ENCODE measurements at places on chromosomes 4 and X.

DNA sequence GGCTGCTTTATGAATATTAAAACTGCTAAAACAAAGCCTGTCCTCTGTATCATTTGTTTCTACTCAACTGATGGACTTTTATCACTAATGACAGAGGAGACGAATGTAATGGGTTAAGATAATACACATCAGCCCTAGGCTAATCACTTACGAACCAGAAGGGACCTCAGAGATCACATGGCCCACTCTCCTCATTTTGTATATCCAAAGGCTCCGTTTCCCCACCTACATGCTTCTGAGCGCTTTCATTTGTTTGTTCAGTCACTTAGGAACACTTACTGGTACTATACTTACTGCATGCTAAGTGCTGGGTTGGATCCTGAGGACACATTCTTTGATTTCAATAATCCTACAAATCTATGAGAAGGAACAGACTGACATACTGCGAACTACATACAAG lies 169.3 kb downstream of the CEP135 start:
- DNase-seq, result no peak

GRCh38 chr4:78776729-78777575 lies 802 bp downstream of the BMP2K start:
- peak; percentile 7 for DNase-seq

DNA sequence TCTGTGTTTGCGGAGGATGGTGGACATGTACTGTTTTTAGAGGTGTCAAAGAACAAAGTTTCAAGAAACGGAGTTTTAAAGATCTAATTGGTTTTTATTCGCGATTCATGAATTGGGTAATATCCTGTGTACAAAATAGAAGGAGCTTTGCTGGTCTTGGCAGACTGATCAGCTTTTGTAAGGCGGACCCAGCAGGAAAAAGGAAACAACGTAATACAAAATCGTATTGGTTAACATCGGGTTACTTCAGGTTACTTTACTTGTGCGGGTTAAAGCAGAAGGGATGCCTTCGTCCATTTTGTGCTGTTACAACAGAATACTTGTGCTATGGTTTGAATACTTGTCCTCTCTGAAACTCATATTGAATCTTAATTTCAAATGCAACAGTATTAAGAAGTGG lies 11.4 kb upstream of the NYX start:
- DNase-seq, result no peak

- no peak for DNase-seq
These were observed 36.6 kb upstream of the HGFAC start for GRCh38 chr4:3405176-3405575.

DNA sequence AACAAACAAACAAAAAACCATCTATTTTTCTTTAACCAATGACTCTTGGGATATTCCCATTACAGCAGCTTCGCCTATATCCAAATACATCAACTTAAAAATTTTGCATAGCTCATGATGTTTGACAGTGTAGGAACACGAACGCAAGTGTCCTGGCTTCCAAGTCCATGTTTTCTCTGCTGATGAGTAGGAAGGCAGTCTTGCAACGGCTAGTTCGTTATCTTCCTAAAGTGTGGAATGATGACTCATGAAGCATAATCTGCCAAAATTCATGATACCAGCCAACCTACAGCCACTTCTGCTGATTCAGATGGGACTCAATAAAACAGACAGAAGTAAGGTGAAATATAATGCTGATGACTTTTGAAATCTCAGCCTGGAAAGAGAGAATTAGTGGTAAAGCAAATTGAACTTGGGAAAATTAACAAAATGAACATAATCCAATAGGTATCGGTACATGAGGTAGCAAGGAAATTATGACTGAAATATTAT lies 6.4 kb upstream of the SEPTIN11 start:
- no peak for DNase-seq

- DNase-seq, result no peak
These were observed 919.1 kb downstream of the ADGRL3 start for GRCh38 chr4:62119195-62119594.

DNA sequence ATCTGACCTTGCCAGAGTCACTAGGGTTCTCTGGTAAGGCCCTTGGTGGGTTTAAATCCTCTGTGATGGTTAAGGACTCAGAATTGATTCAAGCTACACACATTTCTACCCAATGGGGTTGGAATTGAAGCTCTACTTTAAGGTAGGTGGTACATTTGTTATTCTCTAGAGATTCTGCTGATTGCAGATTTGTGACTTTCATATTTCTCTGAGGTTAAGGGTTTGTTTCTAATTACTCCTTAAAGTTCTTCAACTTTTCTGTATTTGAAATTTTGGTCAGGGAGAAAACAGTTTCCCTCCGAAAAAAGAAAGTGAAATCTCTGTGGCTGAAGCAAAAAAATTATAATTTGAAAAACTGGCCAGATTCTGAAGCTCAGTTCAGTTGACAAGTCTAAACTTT lies 25.8 kb upstream of the USP46 start:
- DNase-seq, result no peak

- DNase-seq, result no peak
These were observed 271.6 kb downstream of the TLL1 start for GRCh38 chr4:166144607-166145006.

- no peak for DNase-seq
These were observed 217.3 kb downstream of the SPANXN1 start for GRCh38 chrX:145464650-145465049.

- no peak for DNase-seq
These were observed 30.7 kb downstream of the HMX1 start for GRCh38 chr4:8840816-8841455.

DNA sequence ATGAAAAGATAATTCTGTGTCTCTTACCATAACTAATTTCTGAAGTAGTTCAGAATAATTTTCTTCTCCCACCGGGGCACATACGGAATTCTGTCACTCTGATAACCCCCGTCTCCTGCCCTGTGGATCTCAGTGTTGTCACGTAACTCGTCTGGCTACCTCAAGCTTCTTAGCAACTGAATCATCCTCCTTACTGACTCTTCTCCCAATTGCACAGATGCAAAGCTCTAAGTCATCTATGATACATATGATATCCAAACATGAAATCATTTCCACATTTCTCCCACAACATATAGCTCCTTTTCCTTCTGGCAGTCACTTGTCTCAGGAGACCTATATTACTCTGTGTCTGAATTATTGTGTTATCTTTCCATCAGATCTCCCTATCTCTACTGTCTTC lies 1043.1 kb upstream of the TENM3 start:
- no peak for DNase-seq

DNA sequence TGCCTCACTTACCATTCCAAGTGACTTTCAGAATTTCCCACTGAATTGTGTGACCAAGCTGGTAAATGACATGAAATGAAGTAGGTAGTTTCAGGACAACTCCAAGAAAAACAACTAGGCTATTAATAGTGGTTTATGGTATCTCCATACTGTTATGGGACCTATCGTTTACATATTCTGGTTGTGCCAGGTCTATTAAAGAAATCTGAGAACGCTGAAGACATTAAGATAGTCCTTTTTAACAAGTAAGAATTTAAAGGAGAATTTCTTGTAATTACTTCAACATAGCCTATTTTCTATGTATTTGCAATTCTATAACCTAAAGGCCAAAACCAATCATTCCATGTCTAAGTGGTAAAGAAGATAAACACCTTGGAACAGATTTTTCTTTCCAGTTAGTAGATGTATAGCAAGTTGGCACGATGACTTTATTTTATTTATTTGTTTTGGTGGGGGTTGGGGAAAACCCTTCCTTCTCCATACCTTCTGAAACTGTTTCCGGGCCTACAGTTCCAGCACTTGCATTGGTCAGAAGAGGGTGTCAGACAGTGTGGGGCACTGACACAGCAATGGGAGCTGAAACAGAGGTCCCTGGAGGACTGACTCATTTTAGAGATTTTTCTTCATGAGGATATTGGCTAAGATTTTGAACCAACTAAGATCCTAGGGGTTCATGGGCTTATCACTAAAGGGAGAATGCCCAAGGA lies 7.6 kb upstream of the DCLK2 start:
- DNase-seq, result no peak

DNA sequence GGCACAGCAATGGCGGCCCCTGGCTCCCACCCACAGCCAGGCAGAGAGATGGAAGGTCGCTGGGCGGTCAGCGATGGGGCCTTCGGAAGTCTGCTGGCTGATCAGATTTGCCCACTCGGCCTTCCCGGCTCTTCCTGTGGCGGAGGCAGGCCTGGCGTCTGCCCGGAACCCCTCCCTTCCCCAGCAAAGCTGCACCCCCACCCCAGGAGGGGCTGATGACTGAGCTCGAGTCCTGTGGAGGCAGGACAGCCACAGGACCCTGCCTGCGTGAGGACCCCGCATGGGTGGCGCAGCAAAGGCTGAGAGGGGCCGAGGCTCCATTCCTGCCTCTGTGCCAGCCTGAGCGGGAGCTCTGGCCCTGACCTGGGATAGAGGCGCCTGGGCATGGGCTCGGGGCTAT lies 34.8 kb downstream of the TACC3 start:
- DNase-seq, result no peak

DNA sequence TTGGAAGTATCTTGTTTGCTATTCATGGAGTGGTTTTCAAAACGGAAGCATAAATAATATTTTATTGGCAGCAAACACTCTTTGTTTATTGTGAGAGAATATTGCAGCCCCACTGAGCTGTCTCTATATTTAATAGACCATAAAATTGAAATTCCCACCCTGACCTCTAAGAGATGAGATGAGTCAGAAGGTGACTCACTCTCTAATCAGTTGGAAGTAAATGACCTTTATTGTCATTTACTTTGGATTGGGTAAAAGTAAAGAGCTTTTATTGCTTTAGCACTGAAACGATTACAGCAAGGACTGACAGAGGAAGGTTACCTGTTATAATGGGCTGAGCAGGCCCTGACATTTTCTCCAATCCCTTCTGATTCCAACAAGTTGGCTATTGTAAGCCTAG lies 55.0 kb downstream of the SYTL5 start:
- no peak for DNase-seq

DNA sequence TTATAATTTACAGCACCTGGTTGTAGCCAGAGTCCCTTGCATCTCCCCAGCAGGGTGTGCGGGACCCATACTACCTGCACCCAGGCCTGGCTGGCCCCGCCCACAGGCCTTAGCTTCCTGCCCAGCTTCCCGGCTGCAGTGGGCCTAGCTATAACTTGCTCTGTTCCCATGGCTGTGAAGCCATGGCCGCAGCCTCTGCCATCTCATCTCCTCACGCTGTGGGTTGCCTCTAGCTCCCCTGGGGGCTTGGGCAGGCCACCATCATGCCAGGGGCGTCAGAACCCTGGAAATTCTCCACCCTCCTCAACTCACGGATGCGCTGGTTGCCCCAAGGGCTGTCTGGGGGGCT lies 26.1 kb upstream of the SORBS2 start:
- no peak for DNase-seq

DNA sequence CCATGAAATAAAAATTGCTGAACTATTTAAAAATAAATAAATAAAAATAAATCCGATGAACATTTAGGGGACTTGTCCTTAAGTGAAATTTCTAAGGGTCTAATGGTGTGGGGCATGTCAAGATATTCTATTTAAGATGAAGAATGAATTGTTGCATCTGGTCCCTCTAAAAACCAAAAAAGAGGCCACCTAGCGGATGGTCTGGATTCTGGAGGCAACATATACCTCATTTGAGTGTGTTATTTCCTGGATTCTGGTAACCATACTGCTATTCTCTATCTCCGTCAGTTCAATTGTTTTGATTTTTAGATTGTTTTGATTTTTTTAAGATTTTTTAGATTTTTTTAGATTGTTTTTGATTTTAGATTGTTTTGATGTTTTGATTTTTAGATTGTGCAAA lies 28.3 kb downstream of the AGTR2 start:
- DNase-seq, result no peak

Measured in activated T-helper 1 cell treated with Interleukin-2 at 50 U/mL for 16 hours (primary cell).